Activated T-cell treated with anti-CD3 and anti-CD28 coated beads for 1 hour (primary cell): ENCODE measurements at places on chromosomes 16 and 17.

GRCh38 chr17:6070913-6071511, 833 bp downstream of the WSCD1 start:
- DNase-seq, result no peak

GRCh38 chr17:76957678-76958464, 89.7 kb downstream of the MGAT5B start:
- DNase-seq, result no peak

GRCh38 chr16:85981826-85982562, 83.0 kb downstream of the IRF8 start:
- no peak for DNase-seq

DNA sequence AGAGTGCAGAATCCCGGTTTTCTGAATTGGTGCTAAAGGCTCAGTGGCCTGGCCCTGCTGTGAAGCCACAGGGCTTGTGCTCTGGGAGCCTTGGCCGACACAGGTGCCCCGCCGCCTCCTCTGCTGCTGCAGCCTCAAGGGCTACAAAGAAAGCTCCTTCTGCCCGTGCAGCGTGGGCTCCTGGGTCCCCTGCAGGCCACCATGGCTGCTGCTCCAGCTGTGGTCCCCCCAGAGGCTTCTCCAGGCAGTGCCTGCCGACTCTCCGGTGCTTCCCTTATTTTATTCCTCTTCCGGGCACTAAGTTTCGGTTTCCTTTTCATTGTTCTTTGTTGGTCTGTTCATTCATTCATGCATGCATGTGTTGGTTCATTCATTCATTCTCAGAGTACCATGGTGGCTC, 53.1 kb downstream of the CMIP start:
- DNase-seq, result no peak

GRCh38 chr16:56510544-56510943, 9.3 kb downstream of the BBS2 start:
- no peak for DNase-seq

DNA sequence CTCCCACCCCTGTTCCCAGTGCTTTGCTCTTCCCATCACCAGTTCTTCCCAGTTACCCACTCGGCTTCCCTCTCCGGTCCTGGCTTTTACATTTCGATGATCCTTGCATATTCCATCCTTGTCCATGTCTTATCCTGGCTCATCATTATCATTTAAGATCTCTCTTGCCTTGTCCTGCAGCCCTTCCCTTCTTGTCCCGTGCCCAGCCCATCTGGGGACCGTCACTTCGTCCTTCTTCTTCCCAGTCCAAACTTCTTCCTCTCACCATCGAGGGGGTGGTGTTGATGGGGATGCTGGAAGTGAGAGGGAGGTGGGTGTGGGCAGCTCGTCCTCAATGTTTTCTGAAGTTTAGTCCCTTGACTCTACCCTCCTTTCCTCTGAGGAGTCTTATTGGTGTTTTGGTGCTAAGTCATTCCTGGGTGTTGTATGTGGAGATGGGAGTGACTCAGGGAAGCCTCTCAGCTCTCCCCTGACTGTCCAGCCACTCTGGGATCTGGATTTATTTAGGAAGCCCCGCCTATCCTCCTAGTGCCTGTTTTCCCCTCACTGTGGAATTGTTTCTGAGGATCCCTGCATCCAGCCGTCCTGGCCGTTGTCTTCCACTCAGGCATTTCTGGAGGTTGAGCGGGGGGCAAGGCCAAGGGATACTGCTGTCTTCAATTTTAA, 975 bp downstream of the SNX29 start:
- no peak for DNase-seq

GRCh38 chr17:4584917-4585637, 748 bp downstream of the SMTNL2 start:
- DNase-seq, result no peak

GRCh38 chr17:43126911-43127290, 1.7 kb upstream of the BRCA1 start:
- DNase-seq, result no peak

GRCh38 chr16:80754476-80754875, 49.9 kb downstream of the CDYL2 start:
- DNase-seq, result no peak

DNA sequence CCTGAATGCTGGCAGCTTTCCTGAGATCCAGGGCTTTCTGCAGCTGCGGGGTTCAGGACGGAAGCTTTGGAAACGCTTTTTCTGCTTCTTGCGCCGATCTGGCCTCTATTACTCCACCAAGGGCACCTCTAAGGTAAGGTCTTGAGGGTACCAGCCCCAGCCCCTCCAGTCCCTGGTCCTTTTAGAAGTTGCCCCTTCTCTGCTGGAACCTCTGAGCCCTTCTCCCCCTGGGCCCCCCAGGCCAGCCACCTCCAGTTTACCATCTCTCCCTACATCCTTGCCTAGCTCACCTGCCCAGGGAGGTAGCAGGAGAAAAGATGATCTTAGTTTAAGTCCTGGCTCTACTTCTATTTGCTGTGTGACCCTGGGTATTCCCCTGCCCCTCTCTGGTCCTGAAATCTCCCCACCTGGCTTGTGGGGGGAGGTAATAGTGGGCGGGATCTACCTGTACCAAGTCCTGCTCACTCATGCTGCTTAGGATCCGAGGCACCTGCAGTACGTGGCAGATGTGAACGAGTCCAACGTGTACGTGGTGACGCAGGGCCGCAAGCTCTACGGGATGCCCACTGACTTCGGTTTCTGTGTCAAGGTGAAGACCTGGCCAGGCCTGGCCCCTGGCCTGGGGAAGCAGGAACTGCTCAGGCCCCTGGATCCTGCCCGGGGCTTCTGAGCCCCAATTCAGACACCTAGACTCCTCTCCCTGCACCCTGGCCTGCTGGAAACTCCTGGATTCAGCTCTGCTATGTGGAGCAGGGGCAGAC, 6.5 kb downstream of the GRB7 start:
- DNase-seq, result no peak

DNA sequence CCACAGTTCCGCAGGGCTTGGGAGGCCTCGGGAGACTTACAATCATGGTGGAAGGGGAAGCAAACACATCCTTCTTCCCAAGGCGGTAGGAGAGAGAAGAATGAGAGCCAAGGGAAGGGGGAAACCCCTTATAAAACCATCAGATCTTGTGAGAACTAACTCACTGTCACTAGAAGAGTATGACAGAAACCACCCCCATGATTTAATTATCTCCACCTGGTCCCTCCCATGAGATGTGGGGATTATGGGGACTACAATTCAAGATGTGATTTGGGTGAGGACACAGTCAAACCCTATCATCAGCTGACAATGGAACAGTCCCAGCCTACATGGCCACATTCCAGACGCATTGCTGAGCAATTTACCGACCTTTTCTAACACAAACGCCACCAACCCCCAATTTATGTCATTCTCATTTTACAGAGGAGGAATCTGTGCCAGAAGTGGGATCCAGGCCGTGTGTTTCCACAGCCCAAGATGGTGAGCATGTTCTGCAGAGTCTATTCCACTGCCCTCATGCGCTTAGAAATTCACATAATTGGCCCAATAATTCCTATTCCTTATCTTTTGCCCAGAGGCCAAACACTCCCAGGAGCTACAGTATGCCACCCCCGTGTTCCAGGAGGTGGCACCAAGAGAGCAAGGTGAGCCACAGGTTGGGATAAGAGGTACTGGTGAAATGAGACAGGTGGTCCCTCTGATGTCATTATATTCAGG, 17.3 kb downstream of the MILR1 start:
- no peak for DNase-seq

GRCh38 chr16:69523566-69524305, 42.0 kb upstream of the NFAT5 start:
- DNase-seq, result no peak

DNA sequence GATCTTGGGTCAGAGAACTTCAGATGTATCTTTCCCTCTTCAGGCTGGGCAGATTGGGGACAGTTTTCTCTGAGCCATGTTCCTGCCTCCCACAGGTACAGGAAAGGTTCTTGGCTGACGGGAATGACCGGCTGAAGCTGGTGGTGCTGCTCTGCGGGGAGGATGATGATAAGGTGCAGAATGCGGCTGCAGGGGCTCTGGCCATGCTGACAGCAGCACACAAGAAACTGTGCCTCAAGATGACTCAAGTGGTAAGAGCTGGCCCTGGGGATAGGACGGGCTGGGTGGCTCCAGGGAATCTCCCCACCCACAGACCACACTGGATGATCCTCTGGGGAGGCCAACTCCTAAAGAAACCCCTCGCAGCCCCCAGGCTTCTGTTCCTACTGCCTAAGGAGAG, 10.9 kb downstream of the SLC35G3 start:
- DNase-seq, result no peak

- no peak for DNase-seq
Measured at GRCh38 chr17:2794111-2794803, 2.0 kb upstream of the RAP1GAP2 start.

- DNase-seq, result no peak
Measured at GRCh38 chr17:71446645-71447437, 674.0 kb upstream of the SOX9 start.

DNA sequence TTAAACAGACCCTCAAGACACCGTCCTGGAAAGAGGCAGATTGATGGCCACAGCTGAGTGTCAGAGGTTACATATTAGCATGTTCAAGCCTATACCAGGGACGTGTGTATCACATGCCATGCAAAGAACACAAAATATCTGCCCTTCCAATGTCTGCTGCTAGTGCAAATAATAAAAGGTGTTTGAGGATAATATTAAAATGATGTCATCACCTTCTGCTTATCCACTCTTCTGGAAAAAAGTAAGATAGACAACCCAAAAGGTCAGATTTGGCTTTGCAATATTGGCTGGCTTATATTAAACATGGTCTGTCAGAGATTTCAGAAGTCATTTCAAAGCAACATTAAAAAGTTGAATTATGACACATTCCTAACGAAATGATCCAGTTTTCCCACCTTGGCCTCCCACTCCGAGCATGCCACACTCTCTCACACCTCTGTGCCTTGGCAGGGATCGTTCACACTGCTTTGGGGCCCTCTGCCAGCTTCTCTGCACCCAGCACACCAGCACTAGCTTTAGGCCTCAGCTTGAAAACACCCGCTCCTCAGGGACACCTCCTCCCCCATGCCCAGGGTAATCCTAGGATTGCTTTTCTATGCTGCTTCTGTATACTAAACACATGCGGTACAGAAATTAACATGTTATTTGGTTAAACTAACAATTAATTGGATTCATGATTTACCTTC, 248.2 kb downstream of the NTN1 start:
- DNase-seq, result no peak

- DNase-seq, result no peak
Measured at GRCh38 chr17:3968886-3969524, 4.8 kb upstream of the ATP2A3 start.

- no peak for DNase-seq
Measured at GRCh38 chr17:81902023-81902652, at the start of gene NPB. Gene NPB (plus strand): TSS chr17:81902238. CDS start chr17:81902278, 40 bp downstream.

DNA sequence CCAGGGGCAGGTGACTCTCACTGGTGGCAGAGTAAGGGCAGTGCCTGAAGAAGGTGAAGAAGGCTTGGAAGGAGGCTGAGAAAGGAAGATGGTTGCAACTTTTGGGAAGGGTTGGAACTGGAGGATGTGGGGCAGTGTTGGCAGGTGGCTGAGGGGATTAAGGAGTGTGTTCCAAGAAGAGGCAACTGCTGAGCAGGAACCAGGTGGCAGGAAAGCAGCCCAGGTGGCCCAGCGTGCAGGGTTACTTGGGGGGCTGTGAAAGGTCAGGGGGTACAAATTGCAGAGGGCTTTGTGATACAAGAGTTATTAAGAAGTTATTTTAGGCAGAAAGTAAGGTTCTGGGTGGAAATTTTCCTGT, 28.6 kb downstream of the WSCD1 start:
- DNase-seq, result no peak

DNA sequence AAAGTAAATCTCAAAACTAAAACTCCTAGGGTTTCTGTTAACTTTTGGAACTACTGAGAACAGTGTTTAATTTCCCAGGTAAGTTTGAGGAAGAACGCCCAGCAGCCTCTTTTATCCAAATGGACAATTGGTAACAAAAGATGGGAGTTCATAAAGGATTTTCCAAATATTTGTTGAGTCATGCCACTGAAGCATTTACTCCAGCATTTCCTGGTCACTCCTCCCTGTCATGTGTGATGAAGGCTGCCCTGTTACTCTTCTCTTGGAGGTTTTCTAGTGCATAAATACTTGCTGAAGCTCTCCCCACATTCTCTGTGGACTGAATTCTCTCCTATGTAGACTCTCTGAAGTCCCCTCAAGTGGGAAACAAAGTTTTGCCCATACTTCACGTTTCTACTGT, 16.5 kb downstream of the ZNF75A start:
- DNase-seq, result no peak

- DNase-seq, result no peak
Measured at GRCh38 chr17:8749616-8750015, 5.0 kb upstream of the CCDC42 start.

DNA sequence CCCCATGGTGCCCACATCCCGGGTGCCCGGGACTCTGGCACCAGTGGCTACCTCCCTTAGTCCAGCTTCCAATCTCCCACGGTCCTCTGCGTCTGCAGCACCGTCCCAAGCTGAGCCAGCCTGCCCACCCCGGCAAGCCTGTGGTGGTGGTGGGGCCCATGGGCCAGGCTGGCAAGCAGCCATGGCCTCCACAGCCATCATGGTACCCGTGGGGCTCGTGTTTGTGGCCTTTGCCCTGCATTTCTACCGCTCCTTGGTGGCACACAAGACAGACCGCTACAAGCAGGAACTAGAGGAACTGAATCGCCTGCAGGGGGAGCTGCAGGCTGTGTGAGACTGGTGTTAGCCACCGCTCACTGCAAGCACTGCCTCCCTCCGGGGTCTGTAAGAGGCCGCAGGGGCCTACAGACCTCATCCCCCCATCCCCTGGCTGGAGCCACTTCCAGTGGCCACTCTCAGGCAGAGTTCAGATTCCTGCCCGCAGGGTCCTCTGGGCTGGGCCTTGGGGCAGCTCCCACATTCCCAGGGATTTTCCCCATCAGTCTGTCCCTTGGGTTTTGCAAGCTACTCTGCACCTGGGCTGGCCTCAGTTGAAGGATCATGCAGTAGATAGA, 3.9 kb upstream of the SETD1A start:
- peak; percentile 46 for DNase-seq

- no peak for DNase-seq
Measured at GRCh38 chr16:890217-890616, 80.6 kb downstream of the LMF1 start.

DNA sequence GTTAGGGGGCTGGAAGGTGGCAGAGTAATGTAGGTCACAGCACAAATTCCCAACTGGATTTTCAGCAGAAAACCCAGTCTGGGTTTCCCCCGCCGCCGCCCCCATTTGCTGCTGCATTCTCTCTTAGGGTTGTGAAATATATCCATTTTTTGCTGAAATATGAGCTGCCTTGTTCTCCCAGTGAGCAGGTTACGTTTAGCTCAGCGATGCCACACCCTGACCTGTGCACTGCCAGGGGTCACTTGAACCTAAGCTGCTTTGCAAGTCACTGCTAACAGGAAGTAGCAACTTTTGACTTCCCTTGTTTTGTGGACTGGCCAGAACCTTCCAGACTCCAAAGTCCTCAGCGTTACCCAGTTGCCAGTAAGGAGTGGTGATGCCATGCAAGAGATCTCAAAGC, 274.1 kb downstream of the CPPED1 start:
- DNase-seq, result no peak

DNA sequence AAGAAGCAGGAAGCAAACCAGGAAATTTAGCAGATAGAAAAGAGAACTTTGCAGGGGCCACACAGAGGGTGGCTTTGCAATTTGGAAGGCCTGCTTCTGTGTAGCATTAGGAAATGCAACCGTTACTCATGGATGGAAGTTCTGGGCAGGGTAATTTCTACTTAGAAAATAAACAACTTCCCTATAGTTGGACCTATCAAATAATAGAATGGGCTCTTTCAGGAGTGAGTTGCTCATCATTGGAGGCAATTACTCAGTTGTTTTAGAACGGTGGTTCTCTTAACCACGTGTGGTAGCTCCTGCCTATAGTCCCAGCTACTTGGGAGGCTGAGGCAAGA, 25.8 kb upstream of the HS3ST2 start:
- no peak for DNase-seq
